Omental fat pad (tissue), 4 donors: ENCODE measurements at places on chromosomes 7 and 10. TPM values are rescaled to one million over a fixed set of nuclear protein-coding genes. Genes with fewer than 3 reads are reported as not detected.

COL26A1 gene
- not detected for total RNA-seq

TMEM229A gene
- not detected for total RNA-seq

PILRA gene
- 8.6 TPM for total RNA-seq

TMEM26 gene
- 2.0 TPM for total RNA-seq

TMUB1 gene
- total RNA-seq = 27.9 TPM

AKR1C4 gene
- not detected for total RNA-seq

NPFFR1 gene
- 0.19 TPM for total RNA-seq

UTF1 gene
- total RNA-seq = not detected

ANKRD30A gene
- 1.3 TPM for total RNA-seq

CNPY1 gene
- total RNA-seq = not detected

DNA sequence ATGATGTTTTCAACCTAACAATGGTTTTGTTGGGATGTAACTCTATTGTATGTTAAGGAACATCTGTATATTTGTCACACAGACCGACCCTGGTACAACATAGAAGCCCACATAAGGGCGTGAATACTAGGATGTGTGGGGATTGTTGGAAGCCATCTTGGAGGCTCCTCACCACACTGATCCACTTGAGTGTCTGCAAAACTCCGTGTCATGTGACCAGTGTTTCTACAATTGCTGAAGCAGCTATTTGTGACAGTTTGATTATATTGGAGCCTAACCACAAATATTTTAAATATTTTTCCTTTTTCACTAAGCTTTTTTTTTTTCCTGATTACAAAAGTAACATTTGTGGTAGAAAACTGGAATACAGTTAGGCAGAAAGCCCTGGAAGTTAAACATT is 27.9 kb downstream of the RALA start:
- DNase-seq = no peak

DNA sequence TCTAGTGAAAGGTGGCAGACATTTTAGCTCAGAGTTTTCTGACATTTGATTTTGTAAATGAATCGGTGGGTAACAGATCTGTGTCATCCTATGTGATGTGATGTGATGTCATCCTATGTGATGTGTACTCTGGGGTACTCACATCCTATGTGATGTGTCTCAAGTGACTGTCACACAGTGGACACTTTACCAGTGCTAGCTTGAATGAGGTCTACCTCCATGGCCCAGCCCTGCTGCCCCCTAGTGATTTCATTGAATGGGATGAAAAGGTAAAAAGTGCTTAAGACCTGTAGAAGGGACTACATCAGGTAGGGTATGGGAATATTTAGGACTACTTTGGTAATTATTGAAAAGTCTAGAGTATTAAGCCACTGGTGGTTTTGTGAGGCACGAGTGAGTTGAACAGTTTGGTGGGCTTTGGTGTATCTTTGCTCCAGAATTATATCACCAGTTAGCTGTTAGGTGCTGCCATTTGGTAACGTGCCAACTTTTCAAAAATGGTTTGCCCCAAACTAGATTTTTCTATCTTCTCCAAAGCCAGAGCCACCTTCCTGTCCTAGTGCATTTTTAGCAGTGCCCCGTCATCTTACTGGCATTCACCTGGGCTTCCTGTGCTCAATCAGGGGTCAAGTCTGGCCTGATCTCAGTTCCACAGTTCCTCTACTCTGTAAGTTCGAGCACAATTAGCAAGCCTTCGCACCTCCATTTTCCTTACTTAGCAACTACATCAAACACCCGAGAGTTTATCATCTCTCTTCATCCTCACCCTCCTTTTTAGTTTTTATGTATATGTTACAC is 9.7 kb downstream of the EIF4H start:
- no peak for DNase-seq

DNA sequence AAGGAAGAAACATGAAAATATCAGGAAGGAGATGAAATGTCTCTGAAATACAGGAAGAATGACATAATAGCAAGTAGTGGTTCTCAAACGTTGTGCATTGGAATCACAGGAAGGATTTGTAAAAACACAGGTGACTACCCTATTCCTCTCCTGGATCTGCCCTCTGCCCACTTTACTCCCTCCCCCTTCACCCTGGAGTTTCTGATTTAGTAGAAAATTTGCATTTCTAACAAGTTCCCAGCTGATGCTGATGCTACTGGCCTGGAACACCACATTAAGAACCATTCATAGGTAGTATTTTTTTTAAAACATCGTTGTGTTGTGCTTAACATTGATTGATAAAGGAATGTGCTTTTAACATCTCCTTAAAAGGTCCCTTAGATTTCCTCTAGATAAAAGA is 130.9 kb downstream of the PHF14 start:
- no peak for DNase-seq

GRCh38 chr7:110061387-110061786 is 1029.5 kb upstream of the LRRN3 start:
- no peak for DNase-seq

- DNase-seq = no peak
Observed at GRCh38 chr7:116145245-116145852, 65.0 kb upstream of the TES start.

DNA sequence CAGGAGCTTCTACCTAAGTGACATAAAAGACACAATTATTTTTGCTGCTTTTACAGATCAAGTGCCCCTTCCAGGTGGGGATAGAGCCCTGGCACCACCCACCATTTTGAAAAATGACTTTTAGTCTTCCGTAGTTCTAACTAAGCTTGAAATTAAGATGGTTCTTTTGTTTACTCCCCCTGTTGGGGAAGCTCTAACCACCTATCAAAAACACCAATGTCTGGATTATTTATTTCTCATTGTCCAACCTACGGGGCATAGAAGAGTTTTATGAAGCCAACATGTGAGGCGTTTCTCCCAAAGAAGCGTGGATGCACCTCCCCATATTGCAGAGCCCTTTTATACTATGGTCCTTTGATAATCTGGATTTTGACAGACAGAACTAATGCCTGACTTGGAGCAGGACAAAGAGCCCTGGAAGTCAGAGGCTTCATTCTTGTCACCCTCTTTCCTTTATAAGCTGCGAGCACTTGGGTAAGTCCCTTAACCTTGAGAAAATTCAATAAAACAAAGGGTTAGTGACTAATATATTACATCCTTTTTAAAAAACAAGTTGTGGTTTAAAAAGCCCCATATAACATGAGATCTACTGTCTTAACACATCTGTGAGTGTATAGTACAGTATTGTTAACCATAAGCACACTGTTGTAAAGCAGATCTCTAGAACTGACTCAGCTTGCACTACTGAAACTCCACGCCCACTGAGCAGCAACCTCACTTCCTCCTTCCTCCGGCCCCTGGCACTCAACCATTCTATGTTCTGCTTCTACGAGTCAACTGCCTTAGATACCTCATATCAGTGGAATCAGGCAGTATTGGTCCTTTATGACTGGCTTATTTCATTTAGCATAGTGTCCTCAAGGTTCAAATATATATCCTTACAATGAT is 67.5 kb downstream of the ATXN7L1 start:
- no peak for DNase-seq

DNA sequence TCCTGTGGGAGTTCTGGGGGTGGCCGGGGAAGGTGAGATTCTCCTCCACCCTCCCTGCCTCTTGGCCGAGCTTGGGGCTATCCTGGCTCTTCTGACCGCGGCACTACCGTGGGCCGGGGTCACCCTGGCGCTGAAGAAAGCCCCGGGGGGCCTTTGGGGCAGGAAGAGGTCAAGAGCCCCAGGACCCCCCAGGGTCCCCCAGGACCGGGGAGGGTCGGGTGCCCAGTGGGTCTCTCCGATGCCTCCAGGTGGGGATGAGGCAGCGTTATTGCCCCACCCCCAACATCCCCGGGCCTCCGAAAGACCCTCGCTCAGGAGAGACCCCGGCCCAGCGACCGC is 439 bp upstream of the KNDC1 start:
- peak; percentile 20 for DNase-seq

DNA sequence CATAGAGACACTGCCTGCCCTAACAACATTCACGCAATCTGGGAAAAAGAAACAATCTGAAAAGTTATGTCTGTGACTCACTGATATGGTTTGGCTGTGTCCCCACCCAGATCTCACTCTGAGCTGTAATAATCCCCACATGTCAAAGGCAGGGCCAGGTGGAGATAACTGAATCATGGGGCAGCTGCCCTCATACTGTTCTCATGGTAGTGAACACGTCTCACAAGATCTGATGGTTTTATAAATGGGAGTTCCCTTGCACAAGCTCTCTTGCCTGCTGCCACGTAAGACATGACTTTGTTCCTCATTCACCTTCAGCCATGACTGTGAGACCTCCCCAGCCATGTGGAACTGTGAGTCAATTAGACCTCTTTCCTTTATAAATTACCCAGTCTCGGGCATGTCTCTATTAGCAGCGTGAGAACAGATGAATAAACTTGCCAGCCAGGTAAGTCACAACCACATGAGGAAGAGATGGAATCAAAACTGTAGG is 341.5 kb upstream of the AOAH start:
- DNase-seq = no peak

DNA sequence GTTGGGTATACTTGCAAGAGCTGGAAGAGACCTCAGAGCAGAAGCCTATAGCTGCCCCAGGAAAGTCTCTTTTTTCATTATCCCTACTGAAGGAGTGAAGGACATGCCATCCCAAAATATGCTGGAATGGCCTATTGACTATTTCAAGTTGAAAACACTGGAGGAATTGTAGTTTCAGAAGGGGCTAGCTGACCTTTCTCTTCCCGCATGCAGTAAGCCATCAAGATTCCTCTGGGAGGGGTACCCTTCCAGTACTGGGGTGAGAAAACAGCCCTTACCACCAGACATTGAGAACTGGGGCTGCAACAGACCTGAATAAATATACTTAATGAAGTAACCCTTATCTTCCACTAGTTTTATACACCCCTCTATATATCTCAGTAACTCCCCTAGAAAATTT is 41.7 kb downstream of the CHCHD3 start:
- no peak for DNase-seq

GRCh38 chr10:17453035-17453372 is 1.4 kb downstream of the ST8SIA6 start:
- DNase-seq = no peak

DNA sequence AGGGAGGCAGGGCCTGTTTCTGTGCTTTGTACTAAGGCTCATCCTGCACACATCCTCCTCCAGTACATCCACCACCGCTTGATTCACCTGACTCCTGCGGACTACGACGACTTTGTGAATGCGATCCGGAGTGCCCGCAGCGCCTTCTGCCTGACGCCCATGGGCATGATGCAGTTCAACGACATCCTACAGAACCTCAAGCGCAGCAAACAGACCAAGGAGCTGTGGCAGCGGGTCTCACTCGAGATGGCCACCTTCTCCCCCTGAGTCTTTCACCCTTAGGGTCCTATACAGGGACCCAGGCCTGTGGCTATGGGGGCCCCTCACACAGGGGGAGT is 10.2 kb downstream of the NDST2 start:
- DNase-seq = no peak

GRCh38 chr10:80131499-80131901 is 1.0 kb upstream of the PLAC9 start:
- no peak for DNase-seq
